Activated CD4-positive, alpha-beta T cell treated with anti-CD3 and anti-CD28 coated beads, Interleukin-2, amount 10 ng/mL, durations not matched to agents 7 days and 5 days (primary cell): ENCODE measurements at places on chromosomes 16 and 17. TPM values are rescaled to one million over a fixed set of nuclear protein-coding genes. Genes with fewer than 3 reads are reported as not detected.

ACADVL gene
- total RNA-seq: 370 TPM

ITGA2B gene
- total RNA-seq: 0.47 TPM

NEUROD2 gene
- total RNA-seq: not detected

CD300LG gene
- total RNA-seq: not detected

PLA2G10 gene
- total RNA-seq: not detected

GPR139 gene
- total RNA-seq: not detected

BAIAP3 gene
- total RNA-seq: 1.6 TPM

IKZF3 gene
- total RNA-seq: 33.1 TPM

MYL4 gene
- not detected for total RNA-seq

KCNJ12 gene
- total RNA-seq: not detected

KRT33B gene
- total RNA-seq: not detected

TSNAXIP1 gene
- 0.33 TPM for total RNA-seq

GCGR gene
- total RNA-seq: not detected

MATCAP1 gene
- 51.4 TPM for total RNA-seq

DNA sequence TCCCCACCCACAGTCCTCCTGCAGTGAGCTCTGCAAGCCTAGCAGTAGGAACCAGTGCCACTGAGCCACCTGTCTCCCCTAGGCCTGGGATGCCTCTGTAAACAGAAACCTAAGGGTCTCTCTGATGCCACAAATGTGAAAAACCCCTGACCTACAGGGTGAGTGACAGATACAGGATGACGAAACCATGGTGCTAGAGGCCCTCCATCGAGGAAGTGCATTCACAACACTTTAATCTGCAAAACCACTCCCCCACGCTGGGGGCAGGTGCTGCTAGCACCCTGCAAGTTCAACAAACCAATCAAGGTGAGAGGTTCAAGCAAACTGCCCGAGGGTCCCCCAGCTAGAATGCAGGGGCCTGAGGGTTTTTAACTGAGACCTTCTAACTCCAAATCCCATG, 59.5 kb downstream of the CDYL2 start:
- peaks cover 34% of the 10 kb centered on the region for H3K36me3 ChIP-seq
- DNase-seq: no peak
- H3K27me3 ChIP-seq: no peaks in the 10 kb centered on the region
- H3K4me1 ChIP-seq: peaks cover 46% of the 10 kb centered on the region
- H3K27ac ChIP-seq: peak overlapping the region; percentile 9

GRCh38 chr17:1967213-1967612, 57.9 kb downstream of the RTN4RL1 start:
- H3K27ac ChIP-seq: peak overlapping the region; percentile 62
- peaks cover 16% of the 10 kb centered on the region for H3K27me3 ChIP-seq
- no peak for DNase-seq

DNA sequence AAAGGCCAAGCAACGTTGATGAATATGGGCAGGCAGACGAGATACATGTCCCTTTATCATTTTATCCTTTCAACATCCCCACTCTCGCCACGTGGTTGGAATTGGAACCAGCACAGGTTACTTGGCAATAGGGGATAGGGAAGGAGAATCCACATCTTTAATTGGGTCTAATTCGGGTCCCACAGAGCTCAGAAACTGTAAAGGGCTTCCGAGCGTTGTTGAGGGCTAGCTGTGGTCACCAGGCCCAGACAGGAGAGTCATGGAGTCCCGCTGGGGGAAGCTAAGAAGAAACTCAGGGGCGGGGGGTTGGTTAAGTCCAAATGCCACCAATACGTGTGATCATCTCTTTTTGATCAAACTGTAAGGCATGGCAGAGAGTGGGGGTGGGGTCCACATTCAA, 271.3 kb upstream of the ZFHX3 start:
- no peaks in the 10 kb centered on the region for H3K4me1 ChIP-seq
- no peak overlapping the region for H3K27ac ChIP-seq
- H3K27me3 ChIP-seq: no peaks in the 10 kb centered on the region
- H3K4me3 ChIP-seq: no peak overlapping the region
- H3K36me3 ChIP-seq: no peaks in the 10 kb centered on the region

- DNase-seq: no peak
- no peak overlapping the region for H3K4me3 ChIP-seq
- H3K27me3 ChIP-seq: no peaks in the 10 kb centered on the region
These were observed 40.2 kb downstream of the ZNF750 start for GRCh38 chr17:82799591-82799990.

DNA sequence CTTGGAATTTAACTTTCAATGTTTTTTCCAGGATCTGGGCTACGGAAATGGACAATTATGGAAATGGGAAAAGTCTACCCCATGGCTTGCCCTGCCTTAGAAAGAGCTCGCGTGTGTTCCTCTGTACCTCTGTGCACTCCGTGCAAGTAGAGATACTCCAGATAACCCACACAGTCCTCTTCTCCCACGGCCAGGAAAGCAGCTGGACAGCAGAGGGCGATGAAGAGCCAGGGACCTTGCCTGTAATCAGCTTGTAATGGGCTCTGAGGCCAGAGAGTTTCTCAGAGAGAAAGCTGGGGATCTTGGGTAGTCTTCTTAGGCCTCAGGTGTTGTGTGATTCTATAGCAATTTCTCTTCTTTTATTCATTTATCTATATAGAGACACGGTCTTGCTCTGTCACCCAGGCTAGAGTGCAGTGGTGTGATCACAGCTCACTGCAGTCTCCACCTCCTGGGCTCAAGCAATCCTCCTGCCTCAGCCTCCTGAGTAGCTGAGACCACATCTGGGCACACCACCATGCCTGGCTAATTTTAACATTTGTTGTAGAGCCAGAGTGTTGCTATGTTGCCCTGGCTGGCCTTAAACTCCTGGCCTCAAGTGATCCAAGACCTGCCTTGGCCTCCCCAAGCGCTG, 2.4 kb upstream of the SOCS7 start:
- H3K4me1 ChIP-seq: peaks cover 28% of the 10 kb centered on the region
- H3K4me3 ChIP-seq: no peak overlapping the region
- no peak overlapping the region for H3K27ac ChIP-seq
- H3K27me3 ChIP-seq: no peaks in the 10 kb centered on the region

- H3K4me1 ChIP-seq: no peaks in the 10 kb centered on the region
- no peak overlapping the region for H3K27ac ChIP-seq
- H3K27me3 ChIP-seq: no peaks in the 10 kb centered on the region
- no peak for DNase-seq
- no peak overlapping the region for H3K4me3 ChIP-seq
These were observed 24.8 kb downstream of the TMC7 start for GRCh38 chr16:19008245-19009169.

GRCh38 chr17:72204742-72205141, 83.9 kb downstream of the SOX9 start:
- no peak for DNase-seq
- H3K4me3 ChIP-seq: no peak overlapping the region
- no peak overlapping the region for H3K27ac ChIP-seq
- no peaks in the 10 kb centered on the region for H3K27me3 ChIP-seq

GRCh38 chr17:60039847-60040442, 38.8 kb downstream of the HEATR6 start:
- peaks cover 14% of the 10 kb centered on the region for H3K36me3 ChIP-seq
- peaks cover 18% of the 10 kb centered on the region for H3K27me3 ChIP-seq
- no peak overlapping the region for H3K27ac ChIP-seq
- H3K4me3 ChIP-seq: no peak overlapping the region

- no peak for DNase-seq
- H3K27ac ChIP-seq: no peak overlapping the region
- H3K4me3 ChIP-seq: no peak overlapping the region
- peaks cover 7% of the 10 kb centered on the region for H3K4me1 ChIP-seq
- peaks cover 24% of the 10 kb centered on the region for H3K36me3 ChIP-seq
- H3K27me3 ChIP-seq: no peaks in the 10 kb centered on the region
These were observed 23.5 kb downstream of the POLR3E start for GRCh38 chr16:22320572-22321339.

- DNase-seq: no peak
- H3K36me3 ChIP-seq: no peaks in the 10 kb centered on the region
- peaks cover 6% of the 10 kb centered on the region for H3K4me1 ChIP-seq
- H3K27ac ChIP-seq: no peak overlapping the region
- no peak overlapping the region for H3K4me3 ChIP-seq
- no peaks in the 10 kb centered on the region for H3K27me3 ChIP-seq
These were observed 17.6 kb downstream of the TEX2 start for GRCh38 chr17:64245218-64246145.

DNA sequence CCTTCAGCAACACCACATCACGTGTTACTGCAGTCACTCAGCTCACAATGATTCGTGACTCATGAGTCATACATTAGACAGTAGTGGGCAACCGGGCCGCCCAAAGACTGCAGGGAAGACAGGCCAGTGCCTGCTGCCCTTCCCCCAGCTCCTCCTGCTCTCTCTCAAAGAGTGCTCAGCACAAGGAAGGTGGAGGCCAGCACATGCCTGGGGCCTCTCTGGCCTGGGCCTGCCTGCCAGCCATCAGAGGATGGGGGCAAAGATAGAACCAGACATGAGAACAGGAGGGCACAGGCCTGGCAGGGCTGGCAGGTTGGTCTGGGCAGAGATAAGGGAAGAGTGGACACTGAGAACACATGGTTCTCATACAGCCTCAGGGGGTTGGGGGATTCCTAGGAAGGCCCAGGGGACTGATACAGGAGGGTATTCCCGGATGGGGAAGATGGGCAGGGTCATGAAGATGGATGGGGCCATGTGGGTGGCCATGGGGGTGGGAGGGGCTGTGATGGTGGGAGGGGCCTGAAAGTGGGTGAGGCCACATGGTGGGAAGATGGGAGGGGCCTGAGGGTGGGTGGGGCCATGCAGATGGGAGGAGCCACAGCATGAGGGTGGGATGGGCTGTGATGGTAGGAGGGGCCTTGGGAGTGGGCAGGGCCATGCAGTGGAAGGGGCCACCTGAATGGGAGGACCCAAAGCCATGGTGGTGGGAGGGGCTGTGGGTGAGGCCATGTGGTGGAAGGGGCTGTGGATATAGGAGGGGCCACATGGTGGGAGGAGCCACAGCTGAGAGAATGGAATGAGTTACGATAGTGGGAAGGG, 29.0 kb downstream of the KATNB1 start:
- DNase-seq: peak; percentile 23
- H3K27ac ChIP-seq: no peak overlapping the region
- H3K36me3 ChIP-seq: no peaks in the 10 kb centered on the region

DNA sequence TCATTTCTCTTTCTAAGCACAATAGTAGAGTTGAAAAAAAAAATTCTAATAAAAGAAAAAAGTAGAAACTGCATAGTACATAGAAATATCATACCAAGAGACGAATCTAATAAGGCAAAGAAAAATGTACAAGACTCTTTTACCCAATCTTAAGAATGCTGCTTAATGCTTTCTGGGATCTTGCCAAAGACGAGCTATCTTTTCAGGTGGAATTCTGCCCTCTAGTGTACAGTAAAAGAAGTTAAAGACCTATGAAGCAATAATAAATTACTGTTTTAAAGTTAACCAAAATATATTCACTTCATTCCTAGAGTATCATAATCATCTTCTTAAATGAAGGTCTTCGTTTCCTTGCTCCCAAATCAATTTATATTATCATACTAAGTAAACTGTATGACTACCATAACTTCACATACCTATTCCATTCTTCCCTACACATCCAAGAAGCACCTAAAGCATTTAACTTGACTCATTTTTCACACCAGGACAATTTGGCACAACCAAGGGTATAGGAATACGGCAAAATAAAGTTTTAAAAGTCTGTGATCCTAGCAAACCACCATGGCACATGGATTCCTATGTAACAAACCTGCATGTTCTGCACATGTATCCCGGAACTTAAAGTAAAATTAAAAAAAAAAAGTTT, 47.7 kb downstream of the CFDP1 start:
- peaks cover 18% of the 10 kb centered on the region for H3K27me3 ChIP-seq
- no peak overlapping the region for H3K27ac ChIP-seq
- H3K36me3 ChIP-seq: peaks cover 17% of the 10 kb centered on the region
- H3K4me3 ChIP-seq: no peak overlapping the region
- H3K4me1 ChIP-seq: peaks cover 13% of the 10 kb centered on the region

- H3K27me3 ChIP-seq: peaks cover 57% of the 10 kb centered on the region
- H3K27ac ChIP-seq: no peak overlapping the region
These were observed 22.1 kb upstream of the HNF1B start for GRCh38 chr17:37766971-37767370.

- no peaks in the 10 kb centered on the region for H3K4me1 ChIP-seq
- H3K36me3 ChIP-seq: no peaks in the 10 kb centered on the region
- no peak overlapping the region for H3K4me3 ChIP-seq
- DNase-seq: no peak
- H3K27me3 ChIP-seq: peaks cover under 1% of the 10 kb centered on the region
These were observed 565.6 kb downstream of the WWOX start for GRCh38 chr16:78664811-78665772.

DNA sequence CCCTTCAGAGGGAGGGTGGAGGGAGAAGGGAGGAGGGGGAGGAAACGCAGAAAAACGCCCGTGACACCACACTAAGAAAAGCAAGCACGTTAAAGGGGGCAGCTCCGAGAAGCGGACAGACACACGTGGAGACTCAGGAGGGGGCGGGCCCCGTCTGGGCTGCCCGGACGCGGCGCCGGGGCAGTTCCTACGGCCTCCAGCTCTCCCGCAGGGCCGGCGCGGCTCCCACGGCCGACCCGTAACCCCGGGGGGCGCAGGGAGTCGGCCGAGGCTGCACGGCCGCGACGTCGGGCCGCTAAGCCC, 362 bp downstream of the KLHDC4 start:
- peak overlapping the region; percentile 98 for H3K27ac ChIP-seq
- H3K27me3 ChIP-seq: no peaks in the 10 kb centered on the region
- H3K4me3 ChIP-seq: peak overlapping the region; percentile 96
- peak; percentile 77 for DNase-seq
- H3K36me3 ChIP-seq: peaks cover 30% of the 10 kb centered on the region
- H3K4me1 ChIP-seq: peaks cover 46% of the 10 kb centered on the region

DNA sequence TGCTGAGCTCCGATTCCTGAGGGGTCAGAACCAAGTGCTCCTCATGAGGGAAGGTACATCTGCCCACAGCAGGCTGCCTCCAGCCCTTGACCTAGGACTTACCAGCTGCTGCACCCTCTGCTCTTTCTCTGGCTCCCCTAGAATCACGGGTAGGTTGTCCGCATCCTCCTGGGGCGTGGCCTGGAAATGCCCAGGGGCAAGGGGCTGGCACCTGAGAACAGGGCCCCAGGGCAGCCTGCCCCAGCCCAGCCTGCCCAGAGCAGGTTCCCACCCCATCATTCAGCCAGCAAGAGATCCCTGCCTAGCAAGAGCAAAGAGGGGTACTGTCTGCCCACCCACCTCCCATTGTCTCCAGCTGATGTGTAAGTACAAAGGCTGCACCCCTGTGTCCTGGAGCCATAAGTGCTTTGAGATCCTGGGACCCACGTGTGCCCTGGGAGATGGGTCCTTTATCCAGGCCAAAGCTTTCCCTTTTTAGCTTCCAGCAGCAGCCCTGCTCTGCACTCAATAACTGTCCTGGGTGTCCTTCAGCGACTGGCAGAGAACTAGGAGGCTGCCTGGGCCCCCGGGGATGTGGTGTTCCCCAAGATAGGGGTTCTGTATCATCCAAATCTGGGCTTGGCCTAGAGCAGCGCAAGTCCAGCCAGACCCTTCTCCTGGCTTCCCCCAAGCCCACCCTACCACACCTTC, 5.1 kb downstream of the TSPOAP1 start:
- peaks cover 4% of the 10 kb centered on the region for H3K27me3 ChIP-seq
- H3K4me3 ChIP-seq: no peak overlapping the region
- H3K4me1 ChIP-seq: peaks cover 26% of the 10 kb centered on the region
- H3K27ac ChIP-seq: no peak overlapping the region

- no peaks in the 10 kb centered on the region for H3K27me3 ChIP-seq
- H3K4me1 ChIP-seq: peaks cover 2% of the 10 kb centered on the region
- H3K27ac ChIP-seq: no peak overlapping the region
- peaks cover 47% of the 10 kb centered on the region for H3K36me3 ChIP-seq
These were observed 10.9 kb downstream of the ZNF18 start for GRCh38 chr17:11986179-11986941.

GRCh38 chr17:28675980-28676379, 14.0 kb downstream of the SUPT6H start:
- peak overlapping the region; percentile 17 for H3K27ac ChIP-seq
- peak; percentile 21 for DNase-seq
- H3K27me3 ChIP-seq: no peaks in the 10 kb centered on the region
- H3K4me3 ChIP-seq: no peak overlapping the region
- no peaks in the 10 kb centered on the region for H3K4me1 ChIP-seq
- peaks cover 63% of the 10 kb centered on the region for H3K36me3 ChIP-seq

GRCh38 chr16:86209202-86209601, 301.1 kb upstream of the FOXF1 start:
- H3K36me3 ChIP-seq: no peaks in the 10 kb centered on the region
- H3K4me3 ChIP-seq: no peak overlapping the region
- H3K27me3 ChIP-seq: no peaks in the 10 kb centered on the region
